ENCODE measurements at places on chromosomes 6 and 20. TPM values are rescaled to one million over a fixed set of nuclear protein-coding genes. Genes with fewer than 3 reads are reported as not detected.

The SCRT2 gene
- not detected for total RNA-seq

DNA sequence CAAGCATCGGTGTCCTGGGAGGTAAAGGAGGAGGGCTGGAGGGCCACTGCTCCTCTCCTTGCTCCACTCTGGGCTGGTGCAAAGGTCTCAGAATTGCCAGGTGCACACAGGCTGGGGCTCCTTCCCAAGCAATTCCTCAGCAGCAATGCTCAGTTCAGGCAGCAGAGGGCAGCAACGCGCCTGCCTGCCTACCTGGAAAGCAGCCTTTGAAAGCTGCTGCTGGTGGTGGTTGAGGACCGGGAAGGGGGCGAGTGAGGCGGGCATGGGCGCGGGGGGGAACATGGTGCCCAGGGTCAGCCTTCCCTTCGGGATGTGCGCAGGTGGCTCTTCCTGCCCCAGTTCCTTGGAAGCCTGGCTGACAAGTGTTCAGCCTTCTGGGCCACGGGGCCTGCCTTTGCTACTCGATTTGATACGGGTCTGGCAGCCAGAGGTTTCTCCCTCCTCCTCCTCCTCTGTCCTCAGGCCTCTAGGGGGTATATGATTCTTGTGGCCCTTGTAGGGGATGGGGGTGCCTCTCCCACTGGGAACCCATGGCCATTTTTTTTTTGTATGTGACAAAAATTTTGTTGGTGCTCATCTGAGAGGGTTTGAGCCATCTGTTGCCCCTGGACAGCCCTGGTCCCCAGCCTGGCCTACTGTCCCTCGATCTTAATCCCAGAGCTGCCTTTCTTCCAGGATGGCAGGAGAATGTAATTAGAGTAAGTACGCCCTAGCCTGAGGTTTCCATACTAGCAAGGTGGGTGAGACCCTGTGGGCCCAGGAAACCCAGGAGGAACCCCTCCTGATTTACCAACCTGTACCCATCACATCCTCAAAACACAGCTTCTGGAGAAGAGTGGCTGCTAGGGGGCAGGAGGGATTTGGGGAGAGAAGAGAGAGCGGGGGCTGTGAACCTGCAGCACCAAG lies 20.1 kb downstream of the MRPS18A start:
- peak; percentile 88 for DNase-seq

The DDX43 gene
- total RNA-seq: not detected

- no peak for DNase-seq
These were observed 76.0 kb upstream of the ADGRB3 start for GRCh38 chr6:68559070-68559469.

GRCh38 chr20:25022680-25023079 lies 30.1 kb upstream of the APMAP start:
- DNase-seq: no peak

- no peak for DNase-seq
These were observed 1.5 kb downstream of the NOL4L start for GRCh38 chr20:32583581-32584070.

- DNase-seq: peak; percentile 25
These were observed 47.6 kb downstream of the CDH4 start for GRCh38 chr20:61299618-61300017.

DNA sequence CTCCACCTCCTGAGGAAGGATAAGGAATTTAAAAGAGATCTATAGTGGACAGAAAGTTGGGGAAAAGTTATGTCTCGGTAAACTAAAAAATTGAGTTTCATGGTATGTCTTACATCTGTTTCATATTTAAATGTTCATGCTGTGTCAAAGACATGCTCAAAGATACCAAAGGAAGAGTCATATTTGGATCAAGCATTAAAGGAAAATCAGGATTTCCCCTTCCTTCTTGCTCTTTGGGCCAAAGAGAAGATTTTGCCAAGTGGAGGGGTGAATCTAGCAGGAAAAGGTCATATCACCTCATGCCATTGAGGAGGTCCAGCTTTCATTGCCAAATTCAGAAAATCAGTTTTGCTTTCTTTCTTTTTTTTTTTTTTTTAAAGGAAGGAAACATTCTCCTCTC lies 192.4 kb downstream of the OGFRL1 start:
- DNase-seq: no peak

The NKX2-2 gene
- 3.7 TPM for total RNA-seq

Data from Daoy (cell line).